ENCODE measurements at places on chromosomes 4 and X.

DNA sequence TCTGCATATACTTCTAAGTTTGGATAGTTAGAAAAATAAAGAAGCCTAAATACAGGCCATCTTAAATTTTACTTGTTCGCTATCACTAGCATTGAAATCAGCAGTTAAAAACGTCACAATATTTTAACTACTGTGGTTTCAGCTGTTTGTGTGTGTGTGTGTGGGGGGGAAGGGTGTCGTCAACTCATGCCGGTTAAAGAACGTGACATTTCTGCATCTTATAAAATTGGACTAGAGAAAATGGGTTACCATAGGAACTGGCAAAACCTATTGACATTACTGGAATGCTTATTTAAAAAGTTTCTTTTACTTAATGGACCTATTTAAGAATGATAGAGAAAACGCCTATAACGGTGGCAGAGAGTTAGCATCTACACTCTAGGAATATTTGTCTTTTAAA lies 1.2 kb upstream of the CNKSR2 start:
- DNase-seq: no peak

DNA sequence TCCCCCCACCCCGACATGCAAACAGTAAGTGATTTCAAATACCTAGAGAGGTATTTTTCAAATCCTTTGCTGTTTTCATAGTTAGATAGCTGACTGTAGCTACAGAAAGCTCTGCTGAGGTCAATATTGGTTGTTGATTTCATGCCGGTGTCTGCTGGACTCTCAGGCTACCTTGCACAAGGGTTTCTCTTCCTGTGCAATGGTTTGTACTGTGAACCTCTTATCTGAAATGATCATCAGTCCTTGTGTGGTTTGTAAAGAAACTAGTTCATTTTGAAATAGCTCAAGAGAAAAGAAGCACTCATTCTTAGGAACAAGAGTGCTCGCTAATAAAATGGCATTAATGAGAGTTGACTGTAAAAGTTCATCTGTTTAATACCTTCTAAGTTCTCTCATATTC lies 2.1 kb downstream of the MTM1 start:
- DNase-seq: no peak

- no peak for DNase-seq
Measured at GRCh38 chr4:34046580-34046979, 2197.7 kb downstream of the ARAP2 start.

- no peak for DNase-seq
Measured at GRCh38 chr4:76764251-76764650, 133.7 kb downstream of the SOWAHB start.

DNA sequence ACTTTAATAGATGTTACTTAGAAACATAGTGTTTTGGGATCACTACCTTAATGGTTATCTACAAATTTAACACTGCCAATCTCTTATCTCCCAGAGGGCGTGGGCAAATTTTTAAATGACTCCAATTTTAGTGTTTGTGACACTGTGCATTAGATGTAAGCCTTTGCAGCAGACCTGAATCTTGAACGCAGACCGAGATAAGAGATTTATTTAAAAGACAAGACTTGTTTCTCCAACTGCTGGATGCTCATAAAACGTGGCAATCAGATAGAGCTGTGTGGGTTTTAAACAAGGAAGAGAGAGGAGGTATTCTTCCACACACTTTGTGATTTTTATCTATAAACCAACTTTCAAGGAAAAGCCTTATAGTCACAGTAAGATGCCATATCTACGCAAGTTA lies 252.5 kb upstream of the NR3C2 start:
- DNase-seq: no peak
